ENCODE measurements at places on chromosomes 6 and 20.

DNA sequence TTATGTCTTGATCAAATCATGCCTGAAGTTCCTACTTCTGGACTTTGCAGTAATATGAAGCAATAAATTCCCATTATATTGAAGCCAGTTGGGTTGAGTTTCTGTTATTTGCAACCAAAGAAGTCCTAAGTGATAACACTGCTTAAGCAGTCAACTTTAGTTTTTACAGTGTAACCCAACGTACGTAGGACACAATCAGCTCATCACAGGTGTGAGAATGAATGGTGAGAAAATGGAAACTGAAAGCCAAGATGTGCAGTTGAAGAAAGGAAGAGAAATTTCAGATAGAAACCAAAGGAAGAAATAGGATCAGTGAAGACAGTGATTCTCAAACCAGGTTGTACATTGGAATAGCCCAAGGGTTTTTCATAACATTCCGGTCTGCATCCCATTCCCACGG is 211.4 kb upstream of the ZFP64 start:
- DNase-seq, result no peak

DNA sequence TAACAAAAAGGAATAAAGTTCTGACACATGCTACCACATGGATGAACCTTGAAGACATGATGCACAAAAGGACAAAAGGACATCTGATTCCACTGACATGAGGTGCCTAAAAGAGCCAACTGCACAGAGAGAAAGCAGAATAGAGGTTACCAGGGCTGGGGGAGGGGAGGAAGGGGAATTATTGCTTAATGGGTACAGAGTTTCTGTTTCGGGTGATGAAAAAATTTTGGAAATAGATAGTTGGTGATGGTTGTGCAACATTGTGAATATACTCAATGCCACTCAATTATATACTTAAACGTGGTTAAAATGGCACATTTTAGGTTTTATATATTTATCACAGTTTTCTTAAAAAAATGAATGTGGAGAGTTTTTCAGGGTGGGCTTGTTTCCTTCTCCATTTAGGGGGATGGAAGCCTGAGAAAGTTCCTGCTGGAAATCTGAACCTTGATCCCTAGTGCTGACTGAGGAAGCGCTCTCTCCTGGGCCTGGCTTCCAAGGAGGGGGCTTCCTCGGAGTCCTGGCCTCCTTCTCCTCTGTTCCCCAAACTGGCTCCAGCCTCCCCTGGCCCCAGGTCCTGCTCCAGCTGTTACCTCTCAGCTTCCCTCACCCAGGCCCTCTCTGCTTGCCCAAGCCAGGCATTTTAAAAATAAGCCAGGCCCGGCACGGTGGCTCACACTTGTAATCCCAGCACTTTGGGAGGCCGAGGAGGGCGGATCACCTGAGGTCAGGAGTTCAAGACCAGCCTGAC is 79.2 kb downstream of the NOL4L start:
- DNase-seq, result no peak

GRCh38 chr20:31842471-31843157 is 2.8 kb downstream of the FOXS1 start:
- no peak for DNase-seq

DNA sequence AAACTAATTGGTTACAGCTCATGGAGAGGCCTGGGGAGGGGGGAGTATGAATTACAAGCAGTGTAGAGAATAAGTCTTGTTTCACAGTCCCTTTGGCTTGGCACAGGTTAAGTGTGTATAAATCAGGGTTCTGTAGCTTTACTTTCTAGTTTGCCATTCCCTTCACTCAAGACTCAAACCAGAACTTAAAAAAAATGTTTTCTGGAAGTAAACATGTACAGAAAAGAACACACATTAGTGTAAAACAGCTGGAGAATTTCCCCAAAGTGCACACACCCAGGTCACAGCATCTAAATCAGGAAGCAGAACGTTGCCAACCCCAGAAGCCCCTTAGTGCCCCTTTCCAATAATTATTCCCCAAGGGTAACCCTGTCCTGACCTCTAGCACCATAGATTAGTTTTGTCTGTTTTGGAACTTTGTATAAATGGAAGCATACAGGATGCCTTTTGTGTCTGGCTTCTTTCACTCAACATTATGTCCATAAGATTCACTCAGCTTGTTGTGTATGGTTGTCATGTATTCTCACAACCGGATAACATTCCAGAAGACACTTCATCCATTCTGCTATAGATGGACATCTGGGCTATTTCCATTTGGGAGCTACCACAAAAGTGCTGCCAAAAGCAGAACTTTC is 33.7 kb upstream of the SCUBE3 start:
- no peak for DNase-seq
